Gastroesophageal sphincter (tissue), 4 donors: ENCODE measurements at places on chromosomes 7 and 10. TPM values are rescaled to one million over a fixed set of nuclear protein-coding genes. Genes with fewer than 3 reads are reported as not detected.

- ATAC-seq, result no peak
Observed at GRCh38 chr7:144747936-144748335, 87.9 kb downstream of the TPK1 start.

- no peak for ATAC-seq
Observed at GRCh38 chr10:118769898-118770600, 15.3 kb upstream of the CACUL1 start.

FFAR4 gene
- total RNA-seq, result not detected

DNA sequence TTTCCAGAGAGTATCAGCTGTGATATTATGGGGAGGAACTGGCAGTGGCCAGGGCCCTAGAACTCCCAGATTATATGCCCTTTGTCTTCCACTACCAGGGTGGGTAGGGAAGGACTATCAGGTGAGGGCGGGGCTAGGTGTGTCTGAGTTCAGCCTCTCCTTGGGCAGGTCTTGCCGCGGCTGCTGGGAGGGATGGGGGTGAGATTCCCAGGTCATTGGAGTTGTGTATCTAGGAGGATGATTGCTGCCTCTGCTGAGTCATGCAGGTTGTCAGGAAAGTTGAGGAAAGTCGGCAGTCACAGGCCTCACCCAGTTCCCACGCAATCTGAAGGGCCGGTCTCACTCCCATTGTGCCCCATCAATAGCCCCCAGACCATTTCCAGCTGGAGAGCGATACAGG is 185.2 kb downstream of the DKK1 start:
- no peak for ATAC-seq

SMIM30 gene
- total RNA-seq, result 36.2 TPM

DNA sequence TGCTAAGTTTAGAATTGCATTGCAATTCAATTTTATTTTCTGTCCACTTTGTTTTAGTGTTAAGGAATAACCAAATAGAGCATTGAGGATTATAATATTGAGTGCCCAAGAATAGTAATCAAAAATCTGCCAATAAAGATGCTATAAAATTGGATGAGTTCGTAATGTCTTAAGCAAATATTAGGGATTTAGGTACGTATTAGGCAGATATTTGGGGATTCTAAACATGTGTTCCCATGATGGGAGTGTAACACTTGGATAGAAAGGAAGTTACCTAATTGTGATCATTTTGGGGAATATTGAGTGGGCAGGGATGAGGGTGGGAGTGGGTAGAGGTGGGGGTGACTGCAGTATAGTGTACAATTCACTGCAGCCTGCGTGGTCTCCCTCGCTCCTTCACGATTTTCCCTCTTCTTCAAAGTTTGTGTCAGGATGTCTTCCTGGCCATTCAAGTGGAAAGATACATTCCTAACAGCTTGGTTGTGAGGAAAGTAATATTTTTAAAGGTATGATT is 1.3 kb upstream of the PRKG1 start:
- no peak for ATAC-seq

LRRC18 gene
- total RNA-seq, result not detected

DNA sequence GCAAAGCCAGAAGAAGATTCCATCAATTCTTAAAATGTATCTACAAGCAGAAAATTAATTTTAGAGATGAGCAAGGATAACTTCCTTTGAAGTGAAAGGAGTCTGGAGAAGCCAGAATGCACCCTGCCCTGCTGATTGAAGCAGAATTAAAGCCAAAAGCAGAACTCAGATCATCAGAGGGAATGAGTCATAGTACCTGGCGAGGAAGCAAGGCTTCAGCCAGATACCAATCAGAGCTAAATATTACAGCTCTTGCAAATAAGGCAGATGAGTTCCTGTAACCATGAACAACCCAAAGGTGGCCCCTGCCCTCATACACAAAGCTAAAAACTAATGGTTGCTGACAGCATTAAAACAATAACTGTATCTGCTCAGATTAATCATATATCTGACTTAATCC is 10.4 kb downstream of the HTR7 start:
- no peak for ATAC-seq

RELN gene
- total RNA-seq, result 3.3 TPM

DNA sequence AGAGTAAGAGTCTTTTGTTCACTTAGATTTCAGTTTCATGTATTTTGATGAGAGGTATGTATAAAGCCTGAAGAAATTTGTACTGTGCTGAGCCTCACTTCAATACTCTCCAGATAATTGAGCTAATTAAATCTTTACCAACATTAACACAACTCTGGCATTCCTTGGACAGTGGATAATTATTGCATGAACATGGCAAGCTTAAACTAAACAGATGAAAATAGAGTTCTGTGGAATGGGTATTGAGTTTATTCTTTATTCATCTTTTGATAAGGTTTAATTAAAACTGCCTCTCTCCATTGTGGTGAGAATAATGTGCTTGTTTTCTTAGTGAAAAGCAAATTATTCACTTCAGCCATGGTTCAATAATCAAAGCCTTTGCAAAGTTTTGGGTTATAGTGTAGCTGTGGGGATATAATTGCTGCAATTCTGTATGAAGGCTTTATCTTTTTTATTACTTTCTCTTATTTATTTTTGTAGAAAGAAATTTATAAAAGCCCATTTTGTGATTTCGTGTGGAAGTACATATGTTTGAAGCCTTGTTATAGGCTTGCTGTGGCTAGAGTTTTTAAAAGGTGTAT is 126.4 kb upstream of the FZD1 start:
- no peak for ATAC-seq

STEAP4 gene
- 41.1 TPM for total RNA-seq

DNA sequence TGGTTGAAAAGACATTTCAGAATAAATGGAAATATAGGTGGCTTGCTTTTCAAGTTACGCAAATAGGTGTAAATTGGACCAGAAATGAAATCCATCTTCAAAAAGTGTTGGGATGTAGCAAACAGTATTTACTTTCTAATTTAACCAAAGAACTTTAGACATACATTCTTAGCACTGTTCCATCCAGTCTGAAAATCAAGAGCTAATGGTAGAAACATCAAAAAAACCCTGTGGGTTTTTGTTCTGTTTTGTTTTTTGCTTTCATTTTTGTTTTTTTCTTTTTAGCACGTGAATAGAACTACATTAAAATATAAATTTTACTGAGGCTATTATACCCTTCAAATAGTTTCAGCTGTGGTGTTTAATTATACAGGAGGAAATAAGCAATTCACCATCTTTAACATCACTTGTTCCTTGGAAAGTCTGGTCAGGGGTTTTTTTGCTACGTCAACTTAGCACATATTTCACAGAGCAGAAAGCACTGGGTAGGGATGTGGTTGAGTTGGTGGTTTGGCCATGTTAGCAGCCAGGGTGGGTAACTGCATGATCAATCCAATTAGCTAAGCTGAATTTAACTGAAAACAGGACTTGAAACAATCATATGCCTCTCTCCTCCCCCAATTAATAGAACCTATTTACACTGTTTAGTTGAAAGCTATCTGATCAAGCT is 275.4 kb upstream of the PFKP start:
- ATAC-seq, result no peak

TSPAN13 gene
- 5.5 TPM for total RNA-seq

DNA sequence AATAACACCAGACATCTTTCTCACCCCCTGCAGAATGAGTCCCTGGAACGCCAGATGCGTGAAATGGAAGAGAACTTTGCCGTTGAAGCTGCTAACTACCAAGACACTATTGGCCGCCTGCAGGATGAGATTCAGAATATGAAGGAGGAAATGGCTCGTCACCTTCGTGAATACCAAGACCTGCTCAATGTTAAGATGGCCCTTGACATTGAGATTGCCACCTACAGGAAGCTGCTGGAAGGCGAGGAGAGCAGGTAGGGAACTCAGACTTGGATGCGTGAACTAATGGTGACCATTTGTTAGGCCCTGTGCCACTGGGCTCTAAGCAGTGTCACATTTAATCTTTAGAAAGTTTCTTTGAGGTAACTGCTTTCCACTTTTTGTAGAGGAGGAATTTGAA is 7.1 kb downstream of the VIM start:
- ATAC-seq, result no peak

MEOX2 gene
- 4.5 TPM for total RNA-seq

- ATAC-seq, result no peak
Observed at GRCh38 chr7:4266270-4267040, 415.6 kb upstream of the FOXK1 start.

DNA sequence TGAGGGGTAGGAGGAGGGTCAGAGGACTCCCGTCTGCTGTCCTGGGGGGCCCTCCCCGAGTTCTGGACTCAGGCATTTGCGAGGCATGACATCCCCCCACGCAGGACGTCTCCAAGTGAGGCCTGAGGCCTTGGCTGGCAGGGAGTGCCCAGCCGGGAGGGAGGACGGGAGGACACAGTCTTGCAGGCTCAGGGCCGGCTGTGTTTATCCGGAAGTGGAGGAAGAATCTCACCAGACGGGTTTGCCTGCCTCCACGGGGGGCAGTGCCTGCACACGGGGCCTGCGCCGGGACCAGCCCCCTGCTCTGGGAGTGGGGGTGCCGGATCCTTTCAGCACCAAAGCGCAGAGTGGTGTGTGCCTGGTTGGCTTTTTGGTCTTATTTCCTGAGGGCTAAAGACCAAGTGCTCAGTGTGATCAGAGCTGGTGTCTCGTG is 10.9 kb downstream of the PWWP2B start:
- peak; percentile 68 for ATAC-seq
